ENCODE measurements at places on chromosomes 6 and 20. TPM values are rescaled to one million over a fixed set of nuclear protein-coding genes. Genes with fewer than 3 reads are reported as not detected.

GRCh38 chr20:1707588-1708449, 50.2 kb upstream of the SIRPG start:
- DNase-seq: no peak

DNA sequence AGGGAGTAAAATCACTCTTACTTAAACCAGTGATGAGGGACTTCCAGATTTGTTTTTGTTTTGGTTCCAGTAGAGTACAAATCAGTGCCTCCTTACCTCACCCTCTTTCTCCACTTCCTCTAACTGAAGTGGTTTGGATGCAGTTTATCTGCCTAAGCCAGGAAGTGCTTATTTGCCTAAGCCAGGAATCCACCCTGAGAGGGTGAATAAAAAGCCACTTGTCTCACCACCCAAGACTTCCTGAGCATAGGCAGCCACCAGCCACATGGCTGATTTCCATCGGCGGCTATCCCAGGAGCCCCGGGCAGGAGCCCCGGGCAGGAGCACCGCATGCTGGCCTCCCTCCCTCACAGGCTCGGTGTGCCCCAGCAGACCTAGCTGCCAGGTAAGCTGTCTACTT, 12.0 kb downstream of the LRP11 start:
- DNase-seq: no peak

Gene CD109
- total RNA-seq: 93.4 TPM

- peak; percentile 22 for DNase-seq
Measured at GRCh38 chr6:41997456-41997855, 52.9 kb upstream of the TAF8 start.

Gene SEMG1
- not detected for total RNA-seq

GRCh38 chr20:2673453-2673852, 9.4 kb upstream of the IDH3B start:
- DNase-seq: no peak

- DNase-seq: no peak
Measured at GRCh38 chr6:152458648-152459644, 178.2 kb downstream of the SYNE1 start.

All from osteoblast (primary cell).